ENCODE measurements at places on chromosomes 5 and 9.
A peak's percentile ranks its signal among the peaks of the same experiment; 100 is the strongest.

DNA sequence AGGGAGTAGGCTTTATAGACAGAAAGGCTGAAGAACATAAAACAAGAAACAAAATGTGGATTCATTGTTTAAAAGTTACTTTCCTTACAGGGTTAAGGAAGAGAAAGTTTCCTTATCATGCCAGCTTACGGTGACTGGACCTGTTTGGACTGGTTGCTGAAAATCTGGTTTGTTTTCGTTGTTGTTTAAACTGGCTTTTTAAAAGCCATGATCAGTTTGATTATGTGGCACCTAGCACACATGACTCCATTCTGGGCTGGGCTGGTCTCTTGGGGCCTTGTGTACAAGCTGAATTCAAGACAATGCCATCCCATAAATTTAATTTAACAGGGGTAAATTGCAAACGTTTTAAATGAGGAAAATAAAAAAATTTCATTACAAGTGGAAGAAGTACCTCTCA, 18.4 kb upstream of the ZNF474 start:
- H3K4me1 ChIP-seq, result peaks cover 9% of the 10 kb centered on the region
- no peaks in the 10 kb centered on the region for H3K27me3 ChIP-seq
- no peak overlapping the region for H3K4me3 ChIP-seq
- no peaks in the 10 kb centered on the region for H3K36me3 ChIP-seq

DNA sequence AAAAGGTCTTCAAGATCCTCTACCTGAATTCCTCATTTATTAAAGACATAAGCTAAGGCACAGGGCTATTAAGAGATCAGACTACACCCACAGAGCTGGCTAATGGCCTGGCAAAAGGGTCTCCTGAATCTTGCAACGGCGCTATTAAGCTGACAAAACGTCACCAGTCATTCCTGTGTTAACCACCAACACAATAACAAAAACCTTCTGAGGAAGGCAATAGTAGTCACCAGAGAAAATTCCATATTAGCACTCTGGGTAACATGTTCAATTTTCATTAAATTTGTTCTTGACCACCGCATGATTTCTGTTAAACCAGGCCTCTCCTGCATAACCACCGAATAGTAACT, 77.0 kb downstream of the GNAQ start:
- H3K4me1 ChIP-seq, result peaks cover 20% of the 10 kb centered on the region
- H3K27ac ChIP-seq, result no peak overlapping the region
- H3K27me3 ChIP-seq, result no peaks in the 10 kb centered on the region
- H3K36me3 ChIP-seq, result no peaks in the 10 kb centered on the region
- no peak overlapping the region for H3K4me3 ChIP-seq

DNA sequence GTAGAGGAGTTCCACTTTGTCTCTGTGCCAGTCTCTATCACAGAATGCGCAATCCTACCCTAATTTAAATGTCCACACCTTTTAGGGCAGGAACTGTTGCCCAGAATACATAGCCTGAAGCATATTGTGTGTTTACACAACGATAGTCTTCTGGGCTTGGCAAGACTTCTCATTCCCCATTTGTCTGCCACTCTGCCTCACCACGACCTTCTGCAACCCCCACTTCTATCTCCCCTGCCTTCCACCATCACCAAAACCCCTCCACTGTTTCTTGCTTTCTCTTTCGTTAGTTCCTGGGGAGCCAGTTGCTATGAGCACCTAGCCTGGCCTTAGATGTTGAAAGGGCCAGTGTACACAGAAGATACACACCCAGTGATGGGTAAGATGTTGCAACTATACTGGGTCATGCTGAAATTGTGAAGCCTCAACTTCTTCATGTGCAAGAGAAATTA, 883 bp upstream of the RNF145 start:
- H3K4me3 ChIP-seq, result no peak overlapping the region
- H3K36me3 ChIP-seq, result no peaks in the 10 kb centered on the region
- H3K27ac ChIP-seq, result peak overlapping the region; percentile 97
- no peak for DNase-seq
- H3K27me3 ChIP-seq, result no peaks in the 10 kb centered on the region

- H3K27me3 ChIP-seq, result no peaks in the 10 kb centered on the region
- no peak overlapping the region for H3K4me3 ChIP-seq
- no peaks in the 10 kb centered on the region for H3K36me3 ChIP-seq
- no peak overlapping the region for H3K27ac ChIP-seq
- H3K4me1 ChIP-seq, result peaks cover 7% of the 10 kb centered on the region
Observed at GRCh38 chr9:81771571-81771970, 82.2 kb upstream of the TLE1 start.

DNA sequence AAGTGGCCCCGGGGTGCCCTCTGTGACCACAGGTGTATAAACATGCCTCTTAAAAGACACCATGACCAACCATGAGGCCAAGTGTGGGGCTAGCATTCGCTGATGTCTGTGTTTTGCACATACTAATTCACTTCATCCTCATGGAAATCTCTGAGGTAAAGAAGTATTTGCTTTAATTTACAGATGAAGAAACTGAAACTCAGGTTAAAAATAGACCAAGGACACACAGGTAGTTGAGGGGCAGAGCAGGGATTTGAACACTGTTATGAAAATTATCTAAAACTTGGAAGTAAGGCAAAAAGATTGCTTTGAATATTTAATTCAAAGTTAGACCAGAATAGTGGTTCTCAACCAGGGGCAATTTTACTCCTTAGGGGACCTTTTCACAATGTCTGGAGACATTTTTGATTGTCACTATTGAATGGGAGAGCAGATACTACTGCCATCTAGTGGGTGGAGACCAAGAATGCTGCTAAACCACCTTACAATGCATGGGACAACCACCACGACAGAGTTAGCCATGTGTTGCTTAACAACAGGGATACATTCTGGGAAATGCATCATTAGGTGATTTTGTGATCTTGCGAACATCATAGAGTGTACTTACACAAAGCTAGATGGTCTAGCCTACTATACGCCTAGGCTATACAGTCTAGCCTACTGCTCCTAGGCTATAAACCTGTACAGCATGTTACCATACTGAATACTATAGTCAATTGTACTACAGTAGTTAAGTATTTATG, 8.0 kb upstream of the FXN start:
- DNase-seq, result no peak
- H3K27ac ChIP-seq, result no peak overlapping the region
- H3K4me3 ChIP-seq, result no peak overlapping the region
- H3K27me3 ChIP-seq, result no peaks in the 10 kb centered on the region
- H3K4me1 ChIP-seq, result no peaks in the 10 kb centered on the region
- no peaks in the 10 kb centered on the region for H3K36me3 ChIP-seq

GRCh38 chr5:173410459-173411233, 82.4 kb upstream of the STC2 start:
- DNase-seq, result no peak
- no peaks in the 10 kb centered on the region for H3K4me1 ChIP-seq
- H3K27me3 ChIP-seq, result no peaks in the 10 kb centered on the region
- no peak overlapping the region for H3K4me3 ChIP-seq
- no peak overlapping the region for H3K27ac ChIP-seq

GRCh38 chr5:167626341-167627123, 664.9 kb upstream of the WWC1 start:
- DNase-seq, result no peak
- H3K36me3 ChIP-seq, result no peaks in the 10 kb centered on the region
- no peak overlapping the region for H3K4me3 ChIP-seq
- no peak overlapping the region for H3K27ac ChIP-seq
- H3K27me3 ChIP-seq, result no peaks in the 10 kb centered on the region

- H3K36me3 ChIP-seq, result no peaks in the 10 kb centered on the region
- peaks cover 7% of the 10 kb centered on the region for H3K27me3 ChIP-seq
- H3K27ac ChIP-seq, result no peak overlapping the region
- no peak for DNase-seq
- H3K4me3 ChIP-seq, result no peak overlapping the region
- H3K4me1 ChIP-seq, result no peaks in the 10 kb centered on the region
Observed at GRCh38 chr9:133200631-133201030, 8.4 kb downstream of the OBP2B start.

- no peak overlapping the region for H3K27ac ChIP-seq
- no peak overlapping the region for H3K4me3 ChIP-seq
- no peaks in the 10 kb centered on the region for H3K36me3 ChIP-seq
- H3K27me3 ChIP-seq, result peaks cover 28% of the 10 kb centered on the region
- no peaks in the 10 kb centered on the region for H3K4me1 ChIP-seq
- peak; percentile 28 for DNase-seq
Observed at GRCh38 chr9:99000476-99001395, 57.0 kb downstream of the COL15A1 start.

GRCh38 chr5:133292300-133292699, 240.5 kb downstream of the HSPA4 start:
- peak overlapping the region; percentile 22 for H3K27ac ChIP-seq
- DNase-seq, result peak; percentile 69
- no peak overlapping the region for H3K4me3 ChIP-seq
- H3K27me3 ChIP-seq, result no peaks in the 10 kb centered on the region
- H3K36me3 ChIP-seq, result no peaks in the 10 kb centered on the region

DNA sequence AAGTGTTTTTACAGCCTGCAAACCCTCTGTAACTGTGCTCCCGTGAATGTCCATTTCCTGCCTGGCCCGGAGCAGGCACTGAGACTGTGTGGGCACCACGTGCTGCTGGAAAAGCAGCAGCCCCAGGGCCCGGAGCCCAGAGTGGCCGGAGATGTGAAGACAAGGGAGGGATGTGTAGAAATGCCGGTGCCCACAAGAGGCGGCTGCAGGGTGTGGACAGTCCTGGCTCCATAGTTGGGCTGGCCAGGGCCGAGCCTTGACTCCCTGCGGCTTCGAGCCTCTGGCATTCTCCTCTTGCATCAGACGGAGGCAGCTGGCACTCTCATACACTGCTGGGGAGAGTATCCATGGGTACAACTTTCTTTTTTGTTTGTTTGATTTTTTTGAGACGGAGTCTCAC, 13.2 kb upstream of the GFPT2 start:
- no peak for DNase-seq
- H3K4me1 ChIP-seq, result no peaks in the 10 kb centered on the region
- no peak overlapping the region for H3K4me3 ChIP-seq

DNA sequence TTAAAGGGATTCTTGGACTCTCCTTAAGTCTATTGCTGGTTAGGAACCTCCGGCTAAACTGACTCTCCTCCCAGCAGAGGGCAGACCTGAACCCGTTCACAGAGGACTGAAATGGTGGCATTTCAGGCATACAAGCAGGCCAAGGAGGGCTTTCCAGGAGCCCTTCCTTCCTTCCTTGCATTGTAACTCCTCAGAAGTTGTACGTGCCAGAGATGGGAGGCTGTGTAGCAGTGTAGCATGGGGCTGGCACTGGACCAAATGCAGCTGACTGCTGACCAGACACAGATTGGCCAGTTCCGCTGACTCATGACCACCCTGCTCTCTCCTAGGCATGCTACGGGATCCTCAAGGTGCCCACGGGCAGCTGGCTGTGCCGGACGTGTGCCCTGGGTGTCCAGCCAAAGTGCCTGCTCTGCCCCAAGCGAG, 36.4 kb downstream of the JADE2 start:
- DNase-seq, result no peak
- H3K27ac ChIP-seq, result no peak overlapping the region
- H3K27me3 ChIP-seq, result no peaks in the 10 kb centered on the region
- peaks cover 44% of the 10 kb centered on the region for H3K36me3 ChIP-seq
- no peaks in the 10 kb centered on the region for H3K4me1 ChIP-seq
- H3K4me3 ChIP-seq, result no peak overlapping the region

DNA sequence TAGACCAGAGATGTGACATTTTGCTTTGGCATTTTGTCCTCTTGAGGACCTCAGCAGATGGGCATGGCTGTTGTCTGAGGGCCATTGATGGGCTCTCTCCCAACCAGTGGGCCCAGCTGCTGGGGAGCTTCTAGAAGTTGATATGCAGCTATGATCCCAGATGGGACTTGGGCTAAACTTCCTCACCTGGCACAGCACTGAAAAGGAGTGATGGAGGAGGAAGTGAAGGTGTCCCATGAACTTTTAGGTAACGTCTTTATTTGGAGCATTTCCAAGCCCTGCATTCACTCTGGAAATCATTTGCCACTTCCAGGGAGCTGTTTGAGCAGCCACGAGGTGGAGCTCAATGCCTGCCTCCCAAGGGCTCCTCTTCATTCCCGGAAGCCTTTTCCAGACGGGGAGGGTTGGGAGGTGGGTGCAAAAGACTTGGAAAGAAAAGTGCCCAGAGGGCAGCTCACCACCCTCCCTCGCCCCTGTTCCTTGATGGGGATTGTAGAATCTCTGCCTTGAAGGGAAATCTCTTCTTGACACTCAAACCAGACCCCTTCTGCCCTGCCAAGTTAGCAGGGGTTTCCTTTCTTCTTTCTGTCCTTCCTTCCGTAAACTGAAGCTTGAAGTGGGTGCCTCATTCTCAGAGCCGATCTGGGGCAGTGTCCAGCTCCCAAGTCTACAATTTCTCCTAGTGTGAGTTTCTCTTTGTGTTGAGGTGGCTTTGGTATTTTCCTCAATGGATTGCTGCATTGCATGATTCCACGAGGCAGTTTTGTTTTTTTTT, 18.1 kb upstream of the NEUROG1 start:
- no peak for DNase-seq
- peaks cover 6% of the 10 kb centered on the region for H3K27me3 ChIP-seq
- peak overlapping the region; percentile 50 for H3K4me3 ChIP-seq
- H3K27ac ChIP-seq, result no peak overlapping the region
- H3K4me1 ChIP-seq, result peaks cover 4% of the 10 kb centered on the region

DNA sequence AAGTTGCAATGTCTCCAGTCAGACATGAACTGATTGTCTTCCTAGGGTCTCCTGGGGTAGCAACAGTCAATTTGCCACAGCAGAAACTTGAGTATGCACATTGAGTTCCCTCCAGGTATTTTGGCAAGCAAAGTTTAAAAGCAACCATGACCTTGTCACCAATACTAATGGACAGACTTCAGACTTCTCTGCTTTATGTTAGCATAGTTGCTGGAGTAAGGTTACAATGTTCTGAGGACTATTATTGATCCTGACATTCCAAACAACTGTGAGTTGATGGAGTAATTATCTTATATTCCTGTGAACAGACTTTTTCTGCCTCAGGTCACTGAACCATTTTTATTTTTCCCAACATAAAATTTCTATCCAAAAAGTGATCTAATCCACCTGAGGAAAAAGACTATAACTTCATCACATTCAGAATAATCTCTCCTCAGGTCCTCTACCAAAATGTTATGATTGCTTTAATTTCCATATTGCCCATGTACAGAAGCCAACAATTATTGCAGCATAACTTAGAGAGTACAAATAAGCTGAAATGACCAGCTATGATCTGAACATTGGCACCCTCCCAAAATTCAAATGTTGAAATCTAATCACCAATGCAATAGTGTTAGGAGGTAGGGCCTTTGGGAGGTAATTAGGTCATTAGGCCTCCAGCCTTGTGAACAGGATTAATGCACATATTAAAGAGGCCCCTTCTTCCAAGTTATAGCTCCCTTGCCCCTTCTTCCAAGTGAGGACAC, 228.3 kb downstream of the PDE4D start:
- H3K4me3 ChIP-seq, result no peak overlapping the region
- no peaks in the 10 kb centered on the region for H3K27me3 ChIP-seq
- DNase-seq, result no peak
- no peaks in the 10 kb centered on the region for H3K4me1 ChIP-seq
- H3K36me3 ChIP-seq, result no peaks in the 10 kb centered on the region
- no peak overlapping the region for H3K27ac ChIP-seq

Measured in keratinocyte (primary cell).